RCC 7860 (cell line): ENCODE measurements at places on chromosomes 2 and 18.

DNA sequence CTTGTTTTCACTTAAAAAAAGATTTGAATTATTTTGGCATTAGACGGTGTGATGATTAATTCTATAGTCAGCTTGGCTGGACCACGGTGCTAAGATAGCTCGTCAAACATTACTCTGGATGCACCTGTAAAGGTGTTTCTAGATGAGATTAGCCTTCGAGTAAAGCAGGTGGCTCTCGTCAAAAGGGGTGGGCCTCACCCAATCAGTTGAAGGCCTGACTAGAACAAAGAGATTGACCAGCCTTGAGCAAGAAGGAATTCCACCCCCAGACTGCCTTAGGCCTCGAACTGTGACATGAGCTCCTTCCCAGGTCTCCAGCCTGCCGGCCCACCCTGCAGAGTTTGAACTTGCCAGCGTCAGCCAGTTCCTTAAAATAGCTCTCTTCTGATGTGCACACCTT, 73.4 kb downstream of the TWIST2 start:
- no peak for DNase-seq

DNA sequence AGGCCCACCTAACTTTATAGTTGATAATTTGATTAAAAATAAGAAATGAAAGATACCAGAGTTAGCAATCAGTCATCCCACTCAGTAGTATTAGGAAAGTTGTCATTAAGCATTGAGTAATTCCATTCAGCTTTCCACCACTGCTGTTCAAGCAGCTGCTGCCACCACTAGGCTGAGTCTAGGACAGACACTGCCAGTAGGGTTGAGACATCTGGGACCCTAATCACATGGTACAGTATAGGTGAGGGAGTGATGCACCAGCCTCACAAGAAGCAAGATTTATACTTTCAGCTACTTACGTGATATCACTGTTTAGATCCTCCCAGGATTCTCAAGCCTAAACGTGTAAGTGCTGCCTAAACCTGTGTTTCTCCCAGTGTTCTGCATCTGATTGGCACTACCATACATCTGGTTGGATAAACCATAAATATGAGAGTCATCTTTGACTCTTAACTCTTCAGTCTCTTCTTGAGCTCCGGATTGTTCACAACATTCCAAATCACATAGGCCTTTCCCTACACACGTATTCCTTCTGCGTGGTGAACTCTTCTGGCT, 3.2 kb downstream of the UBXN4 start:
- DNase-seq, result peak; percentile 29

DNA sequence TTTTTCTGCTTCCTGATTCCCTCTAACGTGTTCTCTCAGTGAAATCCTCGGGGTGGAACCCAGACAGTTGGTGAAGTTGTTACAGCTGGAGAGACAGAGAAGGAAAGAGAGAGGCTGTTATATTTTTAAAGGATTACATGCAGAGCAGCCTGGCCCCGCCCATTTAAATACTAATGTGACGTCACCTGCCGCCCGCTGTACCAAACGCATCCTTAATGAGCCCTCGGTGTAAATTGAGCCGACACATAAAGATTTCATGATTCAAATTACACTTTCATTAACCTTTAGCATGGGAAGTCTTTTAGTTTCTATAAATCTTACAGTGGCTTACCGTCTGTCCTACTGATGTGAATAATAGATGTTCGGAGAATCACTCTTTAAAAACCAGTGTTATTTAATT, 164.0 kb upstream of the SIX3 start:
- DNase-seq, result no peak

DNA sequence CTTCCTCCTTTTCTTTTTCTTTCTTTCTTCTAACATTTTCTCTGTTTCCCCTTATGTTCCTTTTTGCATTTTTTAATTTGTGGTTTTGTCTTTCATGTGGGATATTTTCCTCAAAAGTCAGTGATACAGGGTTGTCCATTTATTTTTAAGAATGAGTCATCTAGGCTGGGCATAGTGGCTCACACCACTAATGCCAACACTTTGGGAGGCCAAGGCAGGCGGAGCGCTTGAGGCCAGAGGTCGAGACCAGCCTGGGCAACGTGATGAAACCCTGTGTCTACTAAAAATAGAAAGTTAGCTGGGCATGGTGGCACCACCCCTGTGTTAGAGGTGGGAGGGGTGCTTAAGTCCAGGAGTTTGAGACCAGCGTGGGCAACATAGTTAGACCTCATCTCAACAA, 35.8 kb downstream of the KATNAL2 start:
- DNase-seq, result peak; percentile 51

DNA sequence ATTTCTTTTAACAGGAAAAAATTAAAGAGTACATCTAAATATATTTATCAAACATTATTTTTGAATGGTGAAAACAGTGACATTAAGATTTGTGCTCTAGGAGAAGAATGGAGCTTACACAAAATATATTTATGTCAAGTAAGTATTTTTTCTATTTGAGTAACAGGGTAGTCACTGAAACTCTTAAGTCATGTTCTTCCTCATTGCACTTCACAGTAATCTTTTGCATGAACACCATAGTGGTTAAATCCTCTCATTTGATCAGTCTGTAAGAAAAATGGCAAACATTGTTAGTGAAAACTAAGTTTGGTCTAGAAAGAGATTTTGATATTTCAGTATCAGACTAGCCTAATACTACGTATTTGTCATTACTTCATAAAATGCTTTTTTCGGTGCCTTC, 8.1 kb downstream of the GMCL1 start:
- no peak for DNase-seq

DNA sequence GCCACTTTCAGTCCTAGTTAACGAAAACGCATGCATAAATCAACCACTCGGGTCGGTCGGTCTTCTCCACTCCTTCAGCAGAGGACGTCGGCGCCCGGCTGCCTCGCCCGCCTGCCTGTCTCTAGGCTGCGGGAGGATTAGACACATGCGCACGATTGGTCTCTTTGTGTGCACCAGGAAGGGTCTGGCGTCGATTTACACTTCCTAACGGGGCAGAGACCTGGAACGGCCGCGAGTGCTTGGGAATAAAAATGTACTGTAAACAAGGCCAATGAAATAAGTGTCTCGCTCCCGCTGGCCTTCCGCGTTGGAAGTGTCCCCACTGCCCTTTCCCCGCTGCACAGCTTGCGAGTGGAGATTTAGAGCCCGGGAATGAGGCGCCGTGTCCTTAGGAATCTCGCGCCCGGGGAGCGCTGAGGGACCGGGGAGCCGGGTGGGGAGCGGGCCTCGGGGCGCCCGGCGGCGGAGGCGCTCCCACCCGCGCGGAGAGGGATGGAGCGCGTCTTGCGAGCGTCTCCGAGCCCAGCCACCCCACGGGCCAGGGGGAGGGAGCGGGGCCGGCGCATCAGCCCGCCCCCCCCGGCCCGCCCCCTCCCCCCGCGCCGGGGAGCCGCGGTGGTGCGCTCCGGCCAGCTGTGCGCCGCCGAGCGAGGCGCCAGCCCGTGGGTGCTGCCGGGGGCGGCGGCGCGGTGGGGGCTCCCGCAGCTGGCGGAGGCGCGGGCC, at the start of gene DOK6:
TSS of gene DOK6 (plus strand) at position 636 of the 723 bp plus-strand sequence.
- no peak for DNase-seq

GRCh38 chr2:203122317-203122986, 107.8 kb downstream of the NBEAL1 start:
- DNase-seq, result no peak

DNA sequence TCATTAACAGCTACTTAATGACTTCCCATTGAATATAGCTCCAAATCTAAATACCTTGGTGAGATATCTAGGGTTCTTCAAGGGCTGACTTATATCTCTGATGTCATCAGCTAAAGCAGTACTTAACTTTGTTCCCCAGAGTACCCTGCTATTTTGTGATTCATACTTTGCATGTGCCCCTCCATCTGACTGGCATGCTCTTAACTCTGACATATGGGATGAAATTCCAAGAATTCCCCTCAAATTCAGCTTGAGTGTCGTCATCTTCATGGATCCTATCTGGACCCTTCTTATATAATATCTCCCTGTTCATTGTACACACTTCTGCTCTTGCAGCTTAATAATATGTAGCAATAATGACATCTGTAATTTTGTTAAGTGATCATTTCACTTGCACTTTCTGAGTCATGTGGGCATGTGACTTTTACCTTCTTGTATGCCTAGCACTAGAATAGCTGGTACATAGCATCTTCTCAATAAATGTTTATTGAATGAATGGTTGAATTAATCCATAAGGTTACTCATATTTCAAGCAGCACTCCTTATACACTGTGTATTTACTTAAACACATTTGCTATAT, 172.9 kb downstream of the WDR7 start:
- DNase-seq, result no peak

GRCh38 chr2:40016151-40016885, 237.3 kb upstream of the THUMPD2 start:
- no peak for DNase-seq

DNA sequence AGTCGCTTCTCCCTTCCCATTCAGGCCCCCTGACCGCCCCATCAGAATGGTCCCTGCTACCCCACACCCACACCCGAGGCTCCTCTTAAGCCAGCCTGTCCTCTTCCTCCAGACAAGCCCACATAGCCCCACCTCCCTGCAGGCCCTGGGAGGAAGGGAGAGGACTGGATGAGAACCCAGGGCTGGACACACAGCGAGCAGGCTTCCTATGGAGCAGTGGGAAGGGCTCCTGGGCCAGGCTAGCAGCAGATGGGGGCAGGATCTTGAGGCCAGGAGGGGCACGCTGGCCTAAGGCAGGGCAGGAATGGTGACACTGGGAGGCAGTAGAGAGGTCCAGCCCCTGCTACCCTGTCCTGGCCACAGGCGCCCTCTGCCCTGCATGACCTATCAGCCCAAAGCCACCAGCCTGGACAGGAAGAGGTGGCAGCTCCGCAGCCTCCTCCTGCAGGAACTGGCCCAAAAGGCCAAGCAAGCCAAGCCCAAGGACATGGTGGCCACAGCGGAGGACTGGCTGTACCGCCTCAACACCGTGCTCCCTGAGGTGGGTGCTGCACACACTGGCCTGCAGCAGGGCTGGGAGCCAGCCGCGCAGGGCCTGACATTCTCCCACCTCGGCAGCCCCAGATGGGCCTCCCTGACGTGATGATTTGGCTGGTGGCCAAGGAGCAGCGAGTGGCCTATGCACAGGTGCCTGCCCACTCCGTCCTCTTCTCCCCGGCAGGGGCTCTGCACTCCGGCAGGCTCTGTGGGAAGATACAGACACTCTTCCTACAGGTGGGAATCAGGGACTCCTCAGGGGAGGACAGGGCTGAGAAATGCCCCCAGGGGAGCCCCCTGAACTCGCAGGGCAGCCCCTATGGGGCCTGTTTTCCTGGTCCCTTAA, 43.3 kb downstream of the FER1L5 start:
- no peak for DNase-seq

- no peak for DNase-seq
Measured at GRCh38 chr2:16201848-16202247, 261.5 kb downstream of the MYCN start.

GRCh38 chr2:85134255-85134895, 1.2 kb downstream of the TCF7L1 start:
- no peak for DNase-seq

DNA sequence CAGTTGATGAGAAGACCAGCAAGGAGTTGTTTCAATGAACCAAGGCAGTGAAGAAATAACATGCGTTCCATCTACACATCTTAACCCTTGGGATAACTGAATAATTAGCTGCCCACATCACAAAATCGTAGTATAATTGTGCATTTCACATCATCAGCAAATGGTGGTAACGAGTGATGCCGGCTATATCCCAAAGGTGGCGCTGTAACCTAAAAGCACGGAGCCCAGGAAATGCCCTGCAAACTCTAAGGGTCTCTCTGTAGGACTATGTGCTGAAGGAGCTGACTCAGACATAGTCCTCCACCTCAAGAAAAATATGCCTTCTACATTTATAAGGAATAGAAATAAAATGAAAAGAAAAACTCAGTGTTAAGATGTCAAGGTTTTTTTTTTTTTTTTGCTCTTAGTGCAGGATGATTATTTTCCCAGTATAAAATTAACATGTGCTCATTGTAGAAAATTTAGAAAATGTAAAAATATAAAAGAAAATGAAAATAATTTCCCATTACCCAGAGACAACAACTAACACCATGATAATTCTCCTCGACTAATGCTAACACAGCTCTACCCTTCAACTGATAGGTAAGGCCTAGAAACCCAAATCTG, 23.1 kb upstream of the DSG3 start:
- peak; percentile 42 for DNase-seq

GRCh38 chr2:221106241-221106640, 465.9 kb downstream of the EPHA4 start:
- no peak for DNase-seq

GRCh38 chr18:50870138-50870845, 8.6 kb upstream of the ME2 start:
- peak; percentile 89 for DNase-seq

- no peak for DNase-seq
Measured at GRCh38 chr2:82748653-82749052, 1710.4 kb downstream of the SUCLG1 start.

- DNase-seq, result no peak
Measured at GRCh38 chr2:25161055-25161781, 7.2 kb downstream of the POMC start.

DNA sequence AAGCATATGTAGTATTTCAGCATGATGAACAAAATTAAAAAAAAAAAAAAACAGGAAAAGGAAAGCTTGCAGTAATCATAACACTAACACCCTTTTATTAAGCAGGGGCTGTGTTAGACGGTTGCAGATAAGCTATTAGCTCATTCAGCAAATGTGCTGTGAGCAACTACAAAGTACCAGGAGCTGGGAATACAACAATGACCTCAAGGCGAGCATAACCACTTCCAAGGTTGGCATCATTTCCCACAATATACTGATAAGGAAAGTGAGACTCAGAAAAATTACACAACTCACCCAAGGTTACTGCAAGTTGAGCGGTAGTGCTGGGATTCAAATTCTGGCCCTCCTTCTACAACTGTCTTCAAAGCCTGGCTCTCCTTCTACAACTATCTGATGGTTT, 38.2 kb upstream of the ACTR3 start:
- DNase-seq, result peak; percentile 51

GRCh38 chr2:226802573-226802972, 3.0 kb upstream of the IRS1 start:
- peak; percentile 59 for DNase-seq

GRCh38 chr2:156903335-156903734, 354.2 kb upstream of the GALNT5 start:
- no peak for DNase-seq

DNA sequence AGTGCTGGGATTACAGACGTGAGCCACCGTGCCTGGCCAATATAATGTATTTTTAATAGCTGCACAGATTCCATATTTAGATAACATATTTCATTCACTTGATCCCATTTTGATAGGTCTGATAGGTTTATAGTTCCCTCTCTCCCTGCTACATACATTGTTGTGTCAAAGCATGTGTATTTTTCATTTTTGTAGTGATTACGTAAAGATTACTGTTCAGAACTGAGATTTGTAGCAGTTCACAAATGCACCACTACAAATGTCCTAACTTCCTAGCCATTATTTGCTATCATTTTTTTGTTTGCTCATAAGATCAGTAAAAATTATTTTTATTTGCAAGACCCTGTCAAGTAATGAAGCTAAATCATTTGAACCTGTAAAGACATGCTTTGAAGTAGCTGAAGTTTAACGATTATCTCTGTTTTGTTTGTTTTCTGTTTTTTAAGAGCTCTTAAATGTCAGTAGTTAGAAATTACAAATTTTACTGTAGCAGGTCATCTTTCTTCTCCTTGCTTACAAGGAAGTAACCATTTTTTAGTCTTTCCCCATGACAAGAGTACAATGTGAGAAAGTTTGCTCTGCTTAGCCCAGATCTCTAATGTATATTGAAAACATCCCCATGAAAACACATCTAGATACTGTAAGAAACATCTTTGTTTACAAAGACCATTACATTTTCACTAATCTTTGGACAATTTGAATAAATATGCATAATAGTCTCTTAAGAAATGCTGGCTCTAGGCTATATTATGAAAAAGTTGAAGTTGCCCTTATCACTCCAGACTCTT, 54.1 kb downstream of the EML4 start:
- DNase-seq, result no peak
